ENCODE measurements at places on chromosomes 11 and 22.

DNA sequence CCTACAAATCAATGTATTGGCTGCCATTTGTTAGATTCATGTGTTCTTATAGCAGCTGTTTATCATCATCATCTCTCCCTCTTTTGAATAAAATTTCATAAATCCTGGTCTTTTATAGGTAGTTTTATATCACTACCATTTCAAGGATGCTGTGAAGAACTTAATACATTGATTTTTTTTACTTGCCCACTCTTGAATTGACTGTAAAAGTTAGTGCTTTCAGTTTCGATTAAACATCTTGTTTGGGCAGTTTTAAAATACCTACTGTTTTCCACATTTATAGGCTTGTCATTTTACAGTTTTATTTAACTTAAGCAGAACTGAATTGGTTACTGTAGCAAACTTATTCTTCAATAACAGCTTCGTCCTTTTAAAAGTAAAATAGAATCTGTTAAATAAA, 59.5 kb downstream of the TTC17 start:
- DNase-seq: no peak

DNA sequence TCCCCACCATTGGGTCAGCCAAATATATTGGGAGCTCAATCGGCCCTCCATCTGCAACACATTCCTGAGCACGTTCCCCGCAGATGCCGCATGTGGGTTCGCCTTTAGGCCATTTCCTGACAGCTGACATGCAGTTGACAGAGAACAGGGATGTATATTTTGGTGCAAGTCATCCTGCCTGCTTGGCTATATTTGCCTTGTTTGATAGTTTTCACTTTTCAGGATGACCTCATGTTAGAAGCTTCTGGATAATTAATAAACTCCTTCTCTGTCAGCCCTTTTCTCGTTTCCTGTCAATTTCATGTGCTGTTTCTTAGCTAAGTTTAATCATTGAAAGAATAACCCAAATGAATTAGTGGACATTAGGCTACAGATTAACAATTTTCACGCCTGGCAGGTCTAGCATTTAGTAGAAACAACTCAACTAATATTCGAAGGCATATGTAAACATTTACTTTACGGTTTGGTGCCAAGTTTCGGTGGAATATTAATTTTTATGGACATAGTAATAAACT, 105.8 kb upstream of the SLC5A12 start:
- DNase-seq: no peak

DNA sequence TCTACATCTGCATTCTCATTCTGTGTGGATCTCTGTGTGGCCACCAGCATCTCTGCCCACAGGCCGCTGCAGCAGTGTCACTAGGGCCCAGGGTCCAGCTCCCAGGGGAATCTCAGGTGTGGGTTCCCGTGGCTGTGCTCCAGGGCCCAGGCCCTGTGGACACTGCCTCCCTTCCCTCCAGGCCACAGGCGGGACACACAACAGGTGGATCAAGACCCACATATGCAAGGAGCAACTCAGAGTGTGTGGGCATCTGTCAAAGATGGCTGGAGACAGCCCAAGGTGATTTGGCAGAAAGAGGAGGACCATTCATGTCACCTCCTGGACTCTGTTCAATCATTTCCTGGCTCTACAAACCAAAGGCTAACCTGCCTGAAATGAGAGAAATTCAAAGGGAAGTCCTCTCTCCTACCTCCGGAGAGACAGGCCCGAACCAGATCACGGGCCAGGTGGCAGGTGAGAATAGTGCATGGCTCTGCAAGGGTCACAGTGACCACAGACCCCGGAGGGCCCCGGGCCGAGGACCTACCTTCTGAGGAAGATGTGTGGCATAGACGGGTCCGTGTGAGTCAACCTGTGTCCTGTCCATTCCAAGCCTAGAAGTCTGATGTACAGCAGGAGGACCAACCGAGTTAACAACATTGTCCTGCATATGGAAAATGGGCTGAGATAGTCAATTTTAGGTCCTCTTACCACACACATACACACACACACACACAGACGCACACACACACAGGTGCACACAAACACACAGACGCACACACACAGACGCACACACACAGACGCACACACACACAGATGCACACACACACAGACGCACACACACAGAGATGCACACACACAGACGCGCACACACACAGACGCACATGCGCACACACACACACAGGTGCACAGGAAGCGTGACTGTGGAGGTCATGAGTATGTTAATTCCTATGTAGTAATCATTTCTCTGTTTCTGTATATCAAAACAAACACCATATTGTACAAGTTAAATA, 1068.5 kb downstream of the BRD1 start:
- no peak for DNase-seq

GRCh38 chr11:13033760-13034533, 24.8 kb downstream of the RASSF10 start:
- no peak for DNase-seq

DNA sequence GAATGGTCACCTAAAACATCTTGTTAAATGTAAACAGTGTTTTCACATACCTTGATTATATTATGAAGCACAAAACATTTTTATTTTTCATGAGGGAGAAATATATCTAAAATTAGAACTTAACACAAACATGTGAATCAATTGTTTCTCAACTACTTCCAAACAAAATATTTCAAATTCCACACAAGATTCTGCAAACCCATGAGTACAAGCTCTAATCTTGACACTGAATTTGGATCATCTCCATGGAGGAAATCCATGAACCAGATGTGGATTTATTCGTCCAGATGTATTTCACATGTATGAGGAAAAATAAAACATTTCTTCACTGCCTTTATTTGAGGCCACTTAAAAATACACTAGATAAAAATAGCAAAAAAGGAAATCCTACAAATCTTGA, 184.2 kb downstream of the SBF2 start:
- no peak for DNase-seq

GRCh38 chr22:26718905-26719304, 61.5 kb downstream of the MIAT start:
- no peak for DNase-seq

DNA sequence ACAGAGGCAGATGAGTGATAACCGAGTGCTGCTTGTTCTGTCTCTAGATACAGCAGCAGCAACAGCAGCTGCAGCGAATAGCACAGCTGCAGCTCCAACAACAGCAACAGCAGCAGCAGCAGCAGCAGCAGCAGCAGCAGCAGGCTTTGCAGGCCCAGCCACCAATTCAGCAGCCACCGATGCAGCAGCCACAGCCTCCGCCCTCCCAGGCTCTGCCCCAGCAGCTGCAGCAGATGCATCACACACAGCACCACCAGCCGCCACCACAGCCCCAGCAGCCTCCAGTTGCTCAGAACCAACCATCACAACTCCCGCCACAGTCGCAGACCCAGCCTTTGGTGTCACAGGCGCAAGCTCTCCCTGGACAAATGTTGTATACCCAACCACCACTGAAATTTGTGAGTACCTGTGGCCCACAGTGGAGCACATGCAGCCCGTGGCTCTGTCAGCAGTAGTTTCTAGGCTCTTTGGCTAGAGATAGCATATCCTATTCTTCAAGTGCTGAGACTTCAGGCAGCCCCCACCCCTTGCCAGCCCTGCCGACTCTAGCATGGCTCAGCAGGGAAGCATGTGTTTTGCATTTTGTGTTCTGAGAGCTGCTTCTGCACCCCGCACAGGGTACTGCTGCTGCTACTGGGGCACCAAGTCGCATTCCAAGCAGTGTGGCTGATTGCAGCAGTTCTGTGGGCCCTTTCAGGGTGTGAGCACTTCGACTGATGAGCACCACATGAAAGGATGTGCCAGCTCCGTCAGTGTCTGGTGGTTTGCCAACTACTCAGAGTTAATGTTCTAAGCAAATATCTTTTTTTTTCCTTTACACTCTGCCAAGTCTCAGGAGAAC, 59.2 kb downstream of the MED15 start:
- DNase-seq: no peak

- no peak for DNase-seq
These were observed 1.8 kb downstream of the OPCML start for GRCh38 chr11:133530501-133530835.

- DNase-seq: no peak
These were observed 60.6 kb upstream of the E2F8 start for GRCh38 chr11:19301361-19301760.
